ENCODE measurements at places on chromosomes 4 and X.

- no peaks in the 10 kb centered on the region for H3K36me3 ChIP-seq
- H3K4me3 ChIP-seq: no peak overlapping the region
- no peak overlapping the region for H3K27ac ChIP-seq
- H3K4me1 ChIP-seq: no peaks in the 10 kb centered on the region
- H3K27me3 ChIP-seq: no peaks in the 10 kb centered on the region
Measured at GRCh38 chr4:22754116-22754515, 61.4 kb downstream of the GBA3 start.

GRCh38 chrX:78366576-78366975 lies 39.2 kb upstream of the CYSLTR1 start:
- H3K4me3 ChIP-seq: no peak overlapping the region
- no peaks in the 10 kb centered on the region for H3K27me3 ChIP-seq
- no peak for DNase-seq

- no peak overlapping the region for H3K27ac ChIP-seq
- peak; percentile 62 for DNase-seq
- no peaks in the 10 kb centered on the region for H3K27me3 ChIP-seq
- no peak overlapping the region for H3K4me3 ChIP-seq
Measured at GRCh38 chrX:40573763-40574162, 7.0 kb upstream of the ATP6AP2 start.

DNA sequence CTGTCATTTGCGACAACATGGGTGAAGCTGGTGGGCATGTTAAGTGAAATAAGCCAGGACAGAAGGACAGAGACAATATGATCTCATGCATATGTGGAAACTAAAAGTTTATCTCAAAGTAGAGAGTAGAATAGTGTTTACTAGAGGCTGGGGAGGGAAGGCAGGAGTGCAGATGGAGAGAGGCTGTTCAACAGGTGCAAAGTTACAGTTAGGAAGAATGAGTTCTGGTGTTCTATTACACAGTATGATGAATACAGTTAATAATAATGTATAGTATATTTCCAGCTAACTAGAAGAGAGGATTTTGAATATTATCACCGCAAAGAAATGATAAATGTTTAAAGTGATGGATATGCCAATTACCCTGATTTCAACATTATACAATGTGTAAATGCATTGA lies 69.8 kb downstream of the FBXL5 start:
- no peaks in the 10 kb centered on the region for H3K4me1 ChIP-seq
- H3K36me3 ChIP-seq: no peaks in the 10 kb centered on the region

DNA sequence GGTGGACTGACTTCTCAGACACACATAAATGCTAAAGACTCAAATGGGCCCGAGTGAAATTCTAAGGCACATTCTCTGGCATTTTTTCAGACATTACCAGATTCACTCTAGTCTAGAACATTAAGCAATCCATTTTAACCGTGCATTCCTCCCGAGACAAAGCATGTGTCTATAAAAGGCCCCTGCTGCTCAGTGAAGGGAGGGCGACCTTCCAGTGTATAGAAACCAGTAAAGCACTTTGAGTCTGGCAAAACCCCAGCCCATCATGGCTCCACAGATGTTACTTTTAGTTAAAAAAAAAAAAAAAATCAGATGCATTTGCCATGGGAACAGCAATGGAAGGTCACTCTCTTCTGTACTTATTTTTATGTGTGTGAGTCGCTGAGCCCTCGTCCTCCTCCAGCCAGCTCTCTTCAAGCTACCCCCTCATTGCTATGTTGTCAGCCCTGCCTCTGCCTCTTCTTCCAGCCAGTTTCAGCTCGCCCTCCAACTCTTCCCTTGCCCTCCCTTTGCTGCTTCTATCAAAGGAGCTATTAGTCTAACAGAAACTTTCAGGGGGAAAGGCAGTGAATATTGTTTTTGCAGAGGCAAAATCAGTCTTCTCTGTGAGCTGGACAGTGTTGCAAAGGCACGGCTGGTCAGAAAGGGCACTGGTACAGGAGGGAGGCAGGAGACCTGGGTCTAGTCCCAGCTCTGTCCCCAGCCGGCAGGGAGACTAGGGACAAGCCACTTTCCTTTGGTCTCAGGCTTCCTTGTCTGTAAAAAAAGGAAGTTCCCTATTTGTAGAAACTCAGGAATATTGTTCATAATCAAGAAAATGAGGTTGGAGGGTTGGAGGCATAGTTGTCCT lies 644.2 kb downstream of the ZNF674 start:
- DNase-seq: no peak
- H3K4me1 ChIP-seq: peaks cover 8% of the 10 kb centered on the region
- no peak overlapping the region for H3K27ac ChIP-seq
- no peaks in the 10 kb centered on the region for H3K27me3 ChIP-seq
- H3K4me3 ChIP-seq: no peak overlapping the region

Measured in natural killer cell (primary cell).